Stimulated activated CD8-positive, alpha-beta memory T cell treated with anti-CD3 and anti-CD28 coated beads, Interleukin-7, amount 100 ng/mL, for 4 hours (primary cell): ENCODE measurements at places on chromosomes 2 and 18.

DNA sequence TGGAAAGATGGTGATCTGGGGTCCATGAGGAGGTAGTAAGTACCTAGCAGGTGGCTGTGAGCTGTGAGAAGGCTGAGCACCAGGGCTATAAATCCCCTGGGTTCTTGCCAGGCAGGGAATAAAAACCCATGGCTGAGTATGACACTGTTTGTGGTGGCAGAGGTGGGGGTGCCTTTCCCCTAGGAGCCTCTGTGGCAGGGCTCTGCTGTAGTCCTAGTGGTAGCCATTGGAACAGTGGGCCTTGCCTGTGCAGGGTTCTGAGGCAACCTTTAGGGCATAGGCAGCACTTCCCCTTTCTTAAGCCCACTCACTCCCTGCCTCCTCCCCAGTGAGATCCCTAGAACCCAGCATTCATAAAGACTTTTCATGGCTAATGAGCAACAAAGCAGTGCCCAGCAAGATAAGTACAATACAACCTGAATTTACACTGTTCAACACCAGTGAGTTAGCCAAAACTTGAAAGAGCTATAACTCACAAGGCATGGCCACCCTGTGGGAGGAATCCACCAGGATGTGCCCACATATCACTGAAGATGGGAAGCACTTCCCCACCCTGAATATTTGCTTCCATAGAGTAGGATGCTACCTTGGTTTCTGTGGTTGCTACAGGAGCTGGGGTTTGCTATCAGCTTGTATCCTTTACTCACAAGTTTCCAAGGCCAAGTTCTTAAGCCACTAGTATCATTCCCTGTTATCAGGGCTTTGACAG is 100.9 kb upstream of the NEUROD1 start:
- DNase-seq = no peak

- DNase-seq = no peak
Observed at GRCh38 chr2:227163998-227164762, at the start of the genes COL4A3 and COL4A4. COL4A3 (plus strand) TSS chr2:227164624; CDS start chr2:227164727, 103 bp downstream. COL4A4 (minus strand) TSS chr2:227164205; CDS start chr2:227147483, 16,722 bp downstream.

- DNase-seq = no peak
Observed at GRCh38 chr2:64838817-64839216, 150.4 kb upstream of the SLC1A4 start.

GRCh38 chr2:39359453-39360038 is 77.5 kb downstream of the MAP4K3 start:
- DNase-seq = no peak

DNA sequence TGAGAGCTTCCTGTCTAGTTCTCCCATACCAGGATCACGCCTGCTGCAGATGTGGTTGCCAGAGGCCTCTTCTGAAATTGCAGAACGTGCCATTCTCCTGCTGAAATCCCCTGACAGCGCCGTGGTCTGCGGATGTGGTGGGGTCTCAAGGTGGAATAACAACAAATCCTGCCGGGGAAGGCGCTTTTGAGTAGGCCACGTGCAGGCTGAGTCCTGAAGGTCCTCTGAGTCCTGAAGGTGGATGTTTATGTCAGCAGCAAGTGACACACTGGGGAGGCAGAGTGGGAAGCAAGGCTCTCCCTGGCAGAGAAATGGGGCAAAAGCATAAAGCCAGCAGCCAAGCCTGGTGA is 241.4 kb downstream of the MYCN start:
- no peak for DNase-seq

- no peak for DNase-seq
Observed at GRCh38 chr2:118584062-118584749, 263.2 kb downstream of the EN1 start.

DNA sequence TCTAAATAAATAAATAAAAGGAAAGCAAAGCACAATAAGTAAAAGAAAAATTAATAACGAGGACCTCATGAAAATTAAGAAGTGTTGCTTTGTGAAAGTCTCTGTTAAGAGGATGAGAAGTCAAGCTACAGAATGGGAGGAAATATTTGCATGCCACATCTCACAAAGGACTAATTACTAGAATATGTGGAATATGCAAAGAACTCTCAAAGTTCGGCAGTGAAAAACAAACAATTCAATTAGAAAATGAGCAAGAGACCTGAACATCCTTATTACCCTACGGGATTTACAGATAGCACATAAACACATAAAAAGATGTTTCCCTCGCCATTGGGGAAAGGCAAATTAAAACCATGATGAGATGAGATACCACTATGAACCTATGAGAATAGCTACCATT is 23.3 kb downstream of the CYP26B1 start:
- DNase-seq = no peak

- DNase-seq = peak; percentile 47
Observed at GRCh38 chr2:96407041-96407918, 71.7 kb downstream of the NCAPH start.

DNA sequence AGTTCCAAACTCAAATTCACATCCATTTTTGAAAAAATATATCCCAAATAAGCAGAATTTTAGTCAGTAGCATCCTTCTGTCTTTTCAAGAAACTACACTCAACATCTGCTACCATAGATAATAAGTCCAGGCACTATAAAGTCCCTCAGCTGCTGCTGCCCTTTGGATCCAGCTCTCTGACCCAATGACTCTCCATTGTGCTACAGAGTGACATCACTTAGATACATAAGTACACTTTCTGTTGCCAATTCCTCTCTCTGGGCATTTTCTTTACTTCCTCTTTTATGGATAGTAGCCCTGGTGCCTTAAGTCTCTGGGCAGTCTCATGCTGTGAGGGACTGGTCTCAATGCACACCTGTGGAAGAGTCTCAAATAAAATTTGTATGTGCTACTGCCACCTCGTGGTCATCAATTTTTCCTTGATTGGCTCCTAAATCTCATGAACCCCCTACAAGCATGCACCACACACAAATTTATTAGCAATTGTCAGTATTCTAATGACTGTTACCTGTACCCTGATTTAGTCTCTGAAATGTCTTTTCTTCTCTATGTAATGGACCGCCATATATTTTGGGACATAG is 219.2 kb downstream of the LRP1B start:
- no peak for DNase-seq

DNA sequence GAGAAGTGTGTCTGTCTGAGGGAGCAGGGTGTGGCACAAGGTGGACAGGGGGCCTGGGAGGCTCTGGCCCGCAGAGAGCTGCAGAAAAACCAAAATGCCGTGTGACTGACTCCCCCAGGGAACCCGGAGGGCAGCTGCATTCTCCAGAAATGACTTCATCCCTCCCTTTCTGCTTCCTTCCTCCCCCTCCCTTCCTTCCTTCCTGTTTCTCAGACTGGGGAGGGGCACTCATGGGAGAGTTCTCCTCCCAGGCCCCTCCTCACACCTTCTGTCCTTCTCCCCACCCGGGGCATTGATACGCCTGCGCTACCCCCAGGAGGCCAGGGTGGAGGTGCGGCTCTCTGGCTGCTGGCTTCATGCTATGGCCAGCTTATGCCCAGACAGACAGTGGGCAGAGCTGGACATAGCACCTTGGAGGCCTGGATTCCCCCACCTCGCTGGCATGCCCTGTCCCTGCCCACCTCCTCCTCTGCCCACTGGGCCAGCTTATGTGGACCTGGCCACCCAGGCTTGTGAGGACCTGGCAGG is 8.2 kb upstream of the GPR17 start:
- DNase-seq = no peak

DNA sequence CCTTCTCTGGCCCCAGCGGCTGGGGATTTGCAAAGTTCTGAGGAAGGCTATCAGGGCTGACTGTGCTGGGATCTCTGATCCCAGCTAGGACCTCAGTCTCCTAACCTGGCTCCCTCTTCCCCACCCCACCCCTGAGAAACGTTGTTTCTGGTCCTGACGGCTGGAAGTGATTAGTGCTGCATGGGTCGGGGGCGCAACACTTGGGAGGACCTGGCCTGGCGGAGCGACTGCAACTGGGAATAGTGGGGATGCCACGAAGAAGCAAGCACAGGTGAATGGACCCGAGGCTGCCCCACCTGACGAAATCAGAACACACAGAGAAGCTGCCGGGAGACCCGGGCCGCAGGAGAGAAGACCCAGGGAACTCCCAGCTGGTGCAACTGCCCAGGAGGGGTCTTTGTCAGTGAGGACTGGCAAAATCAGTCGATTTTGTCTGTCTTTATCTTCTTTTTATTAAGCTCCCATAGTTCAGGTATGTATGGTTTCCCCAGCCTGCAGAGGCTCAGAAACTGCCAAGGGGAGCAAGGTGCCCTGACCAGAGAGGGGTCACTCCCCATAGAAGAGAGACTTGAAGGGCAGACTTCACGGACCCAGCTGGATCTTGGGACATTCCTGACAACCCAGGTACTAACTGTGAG is 656 bp upstream of the LBX2 start:
- no peak for DNase-seq

GRCh38 chr2:144924827-144925226 is 404.9 kb upstream of the ZEB2 start:
- no peak for DNase-seq

DNA sequence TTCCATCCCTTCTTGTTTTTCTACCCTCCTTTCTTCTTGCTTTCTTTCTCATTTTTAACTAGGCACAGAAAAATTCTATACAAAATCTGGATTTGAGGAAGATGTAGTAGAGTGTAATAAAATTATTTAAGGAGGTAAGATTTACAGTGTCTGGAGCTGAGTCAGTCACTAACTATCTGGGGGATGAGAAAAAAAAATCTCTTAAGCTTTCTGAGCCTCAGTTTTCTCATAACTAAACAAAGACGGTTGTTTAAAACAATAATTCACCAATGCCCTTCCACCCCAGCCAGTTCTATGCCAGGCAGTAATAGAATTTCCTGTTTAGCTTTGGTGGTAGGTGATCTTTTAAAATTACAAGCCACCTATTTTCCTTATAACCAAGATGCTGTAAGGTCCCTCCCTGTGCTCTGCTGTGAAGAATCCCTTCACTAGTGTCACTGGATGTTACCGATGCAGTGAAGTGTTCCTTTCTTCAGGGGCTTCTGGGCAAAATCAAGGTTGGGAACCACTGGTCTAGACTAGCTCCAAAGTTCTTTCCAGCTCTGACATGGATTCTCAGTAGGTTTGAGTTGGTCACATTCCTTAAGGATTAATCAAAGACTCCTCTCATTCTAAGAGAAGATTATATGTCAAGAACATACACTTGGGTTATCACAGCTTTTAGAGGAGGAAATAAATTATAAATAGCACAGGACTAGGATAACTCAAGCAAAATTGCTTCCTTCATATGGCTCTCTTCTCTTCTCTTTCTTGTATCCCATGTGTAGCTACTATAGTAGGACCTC is 289.0 kb downstream of the CDH2 start:
- DNase-seq = no peak

GRCh38 chr2:144474017-144474416 is 45.9 kb downstream of the ZEB2 start:
- no peak for DNase-seq

DNA sequence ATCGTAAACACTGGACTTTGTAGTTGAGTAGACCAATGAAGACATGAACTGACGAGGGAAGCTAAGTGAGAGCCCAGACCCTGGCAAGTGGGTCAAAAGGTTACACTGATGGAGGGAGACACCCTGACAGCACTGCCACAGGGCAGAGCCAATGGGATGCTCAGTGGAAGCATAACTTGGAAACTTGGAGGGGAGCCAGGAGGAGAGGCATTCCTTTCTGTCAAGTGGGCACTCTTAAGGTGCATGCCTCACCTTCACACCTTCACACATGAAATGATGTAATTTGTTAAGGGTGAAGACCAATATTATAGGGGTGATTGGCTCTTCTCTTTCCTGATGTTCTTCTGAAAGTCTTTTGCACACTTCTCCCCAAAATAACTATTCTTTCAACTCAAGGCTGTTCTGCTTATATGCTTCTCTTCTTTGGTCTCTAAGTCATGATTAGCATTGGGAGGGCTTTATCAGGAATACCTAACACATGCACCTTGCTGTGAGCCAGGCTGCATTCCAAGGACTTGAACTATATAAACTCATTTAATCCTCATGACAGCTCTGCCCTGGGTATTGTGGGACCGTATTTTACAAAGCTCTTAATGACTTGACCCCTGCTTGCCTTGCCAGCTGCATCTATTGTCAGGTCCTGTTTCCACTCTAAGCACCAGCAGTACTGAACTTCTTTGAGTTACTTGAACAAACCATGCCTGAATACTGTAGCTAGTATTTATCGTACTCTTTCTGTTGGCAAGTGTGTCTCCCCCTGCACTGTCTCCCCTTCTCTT is 19.0 kb downstream of the RPL37A start:
- DNase-seq = no peak

DNA sequence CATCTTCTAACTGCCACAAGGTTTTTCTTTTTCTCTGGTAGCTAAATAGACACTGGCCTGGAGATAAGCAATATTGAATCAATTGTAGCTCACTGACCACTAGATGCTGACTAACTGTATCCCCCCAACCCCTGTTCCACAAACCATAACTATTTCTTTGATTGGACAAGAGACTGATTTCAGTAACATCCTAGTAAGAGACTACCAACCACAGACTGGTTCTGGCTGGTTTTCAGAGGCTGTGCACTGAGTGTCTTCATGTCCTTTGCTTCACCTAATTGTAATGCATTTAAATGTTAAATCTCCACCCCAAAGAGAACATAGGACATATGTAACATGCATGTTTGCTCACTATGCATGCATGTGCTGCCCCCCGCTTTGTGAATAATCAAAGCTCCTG is 3.2 kb upstream of the AAK1 start:
- DNase-seq = no peak

DNA sequence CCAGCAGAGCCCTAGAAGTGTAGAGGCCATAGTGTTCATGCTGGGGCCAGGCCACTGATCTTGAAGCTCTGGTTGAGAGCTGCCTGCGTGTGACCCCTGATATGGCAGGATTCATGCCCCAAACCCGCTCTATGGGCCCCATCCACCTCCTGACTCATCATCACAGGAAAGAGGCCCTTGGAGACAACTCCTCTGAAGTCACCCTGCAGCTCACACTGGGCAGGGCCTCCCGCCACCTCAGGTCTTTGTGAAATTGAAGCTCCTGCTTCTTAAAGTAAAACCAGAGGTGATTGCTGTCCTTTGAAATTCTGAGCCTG is 12.0 kb upstream of the TUBB6 start:
- no peak for DNase-seq

DNA sequence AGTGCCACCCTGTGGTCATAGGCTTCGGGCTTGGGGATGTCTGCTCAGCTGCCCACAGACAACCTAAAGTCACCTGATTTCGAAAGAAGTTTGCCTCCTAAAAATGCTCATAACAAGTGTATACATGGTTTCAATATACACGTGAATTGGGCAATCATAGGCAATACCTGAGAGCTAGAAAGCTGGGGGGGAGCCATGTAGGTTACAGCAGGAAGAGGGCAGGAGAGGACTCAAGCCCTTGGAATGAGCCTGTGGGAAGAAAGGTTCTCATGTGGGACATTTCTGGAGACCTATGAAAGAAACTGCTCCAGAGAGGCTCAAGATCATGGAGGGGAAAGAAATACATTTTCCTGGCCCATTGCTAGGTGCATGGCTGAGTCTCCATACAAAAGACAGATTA is 109.7 kb downstream of the ACOXL start:
- DNase-seq = no peak

GRCh38 chr2:170824526-170825015 is 7.9 kb downstream of the GAD1 start:
- DNase-seq = no peak
